ENCODE measurements at places on chromosomes 12 and 14. TPM values are rescaled to one million over a fixed set of nuclear protein-coding genes. Genes with fewer than 3 reads are reported as not detected.
A peak's percentile ranks its signal among the peaks of the same experiment; 100 is the strongest.

GRCh38 chr12:3279415-3279780, 202.2 kb downstream of the TSPAN9 start:
- DNase-seq = no peak

- DNase-seq = no peak
Measured at GRCh38 chr12:19778172-19778571, 338.9 kb downstream of the AEBP2 start.

- no peak for DNase-seq
Measured at GRCh38 chr14:104604458-104605449, at the start of gene TMEM179. TMEM179 (minus strand) TSS chr14:104604772; CDS start chr14:104604741, 31 bp downstream.

SLC25A21 gene
- not detected for total RNA-seq

- DNase-seq = peak; percentile 50
Measured at GRCh38 chr12:6766651-6767349, 637 bp downstream of the PTMS start.

ADAMTS20 gene
- not detected for total RNA-seq

CNTN1 gene
- total RNA-seq = not detected

GRCh38 chr12:868722-869121, 80.8 kb downstream of the RAD52 start:
- DNase-seq = no peak

RHOJ gene
- total RNA-seq = not detected

KCNK10 gene
- not detected for total RNA-seq

GRCh38 chr14:70190156-70190555, 1.4 kb upstream of the SLC8A3 start:
- DNase-seq = no peak

GRCh38 chr14:38138473-38139138, 69.1 kb upstream of the SSTR1 start:
- DNase-seq = no peak

CHPT1 gene
- total RNA-seq = 29.1 TPM

PROX2 gene
- total RNA-seq = 0.24 TPM

FAM181A gene
- total RNA-seq = not detected

CAPS2 gene
- total RNA-seq = 2.6 TPM

DNA sequence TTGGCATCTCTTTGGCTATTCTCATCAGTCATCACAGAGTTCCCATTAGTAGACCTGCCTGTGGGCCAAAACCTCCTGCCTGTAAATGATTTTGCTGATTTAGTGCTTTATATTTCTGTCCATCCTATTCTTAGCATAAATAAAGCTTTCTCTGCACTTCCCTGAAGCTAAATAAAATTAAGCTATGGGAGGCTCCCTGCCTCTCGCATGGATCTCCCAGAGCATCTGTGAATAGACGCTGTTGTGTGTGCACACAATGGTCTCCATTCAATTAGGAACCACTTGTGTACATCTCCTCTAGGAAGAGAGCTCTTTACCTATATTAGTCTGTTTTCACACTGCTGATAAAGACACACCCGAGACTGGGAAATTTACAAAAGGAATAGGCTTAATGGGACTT, 80.4 kb downstream of the PPFIBP1 start:
- no peak for DNase-seq

DNA sequence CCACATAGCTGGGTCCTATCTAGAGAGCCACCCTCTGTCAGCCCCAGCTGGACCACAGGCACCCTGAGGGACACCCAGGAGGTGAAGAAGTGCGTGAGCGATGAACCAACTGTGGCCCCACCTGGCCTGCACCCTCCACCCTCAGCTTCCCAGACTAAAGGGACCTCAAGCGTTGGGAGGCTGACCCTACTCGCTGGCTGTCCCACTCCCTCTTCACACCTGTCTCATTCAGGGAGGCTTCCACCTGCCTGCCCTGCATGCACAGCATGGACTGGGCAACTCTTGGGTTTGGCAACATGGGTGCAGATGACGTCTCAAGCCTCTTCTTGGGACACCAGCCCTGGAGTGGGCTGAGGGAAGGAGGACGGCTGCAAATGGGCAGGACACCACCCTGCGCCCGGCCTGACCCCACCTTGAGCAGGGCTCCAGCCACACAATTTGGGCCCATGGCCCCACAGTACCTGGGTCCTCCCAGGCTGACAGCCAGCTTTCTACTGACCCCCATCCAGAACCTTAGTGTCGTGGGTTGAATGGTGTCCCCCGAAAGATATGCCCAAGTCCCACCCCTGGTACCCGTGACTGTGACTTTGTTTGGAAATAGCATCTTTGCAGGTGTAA, 2.1 kb downstream of the TMEM179 start:
- no peak for DNase-seq

RND1 gene
- total RNA-seq = 2.0 TPM

RASSF9 gene
- not detected for total RNA-seq
